ENCODE measurements at places on chromosomes 2 and 18. TPM values are rescaled to one million over a fixed set of nuclear protein-coding genes. Genes with fewer than 3 reads are reported as not detected.

Gene MARCO
- 0.08 TPM for total RNA-seq

Gene CDH7
- 0.02 TPM for total RNA-seq

Gene SP3
- total RNA-seq, result 43.2 TPM

Gene LIMS3
- total RNA-seq, result not detected

Gene HNMT
- 0.53 TPM for total RNA-seq

Gene PSMG2
- total RNA-seq, result 69.6 TPM

Gene NCKAP5
- 0.92 TPM for total RNA-seq

Gene RAX
- total RNA-seq, result not detected

Gene WIPF1
- total RNA-seq, result 26.7 TPM

Gene SCN1A
- total RNA-seq, result not detected

Gene HOXD13
- 0.23 TPM for total RNA-seq

Gene SRD5A2
- total RNA-seq, result 0.01 TPM

Gene DCDC2C
- total RNA-seq, result 0.55 TPM

Gene CFAP53
- total RNA-seq, result 0.41 TPM

Gene CDK15
- not detected for total RNA-seq

Gene BOK
- 32.1 TPM for total RNA-seq

Gene ACTG2
- total RNA-seq, result not detected

Gene DAW1
- total RNA-seq, result 2.6 TPM

Gene LAMA1
- total RNA-seq, result 0.07 TPM

Gene AQP12A
- not detected for total RNA-seq

Gene ASNSD1
- total RNA-seq, result 33.3 TPM

Gene GPBAR1
- total RNA-seq, result 0.15 TPM

Gene COLEC12
- total RNA-seq, result 0.08 TPM

Gene CSRNP3
- not detected for total RNA-seq

Gene CARF
- total RNA-seq, result 1.4 TPM

Gene PJVK
- 1.3 TPM for total RNA-seq

Gene SFTPB
- 0.13 TPM for total RNA-seq

Gene DPP4
- total RNA-seq, result 0.36 TPM
